ENCODE measurements at places on chromosomes 4 and X.

- DNase-seq = no peak
Measured at GRCh38 chrX:100353326-100353725, 56.7 kb downstream of the PCDH19 start.

DNA sequence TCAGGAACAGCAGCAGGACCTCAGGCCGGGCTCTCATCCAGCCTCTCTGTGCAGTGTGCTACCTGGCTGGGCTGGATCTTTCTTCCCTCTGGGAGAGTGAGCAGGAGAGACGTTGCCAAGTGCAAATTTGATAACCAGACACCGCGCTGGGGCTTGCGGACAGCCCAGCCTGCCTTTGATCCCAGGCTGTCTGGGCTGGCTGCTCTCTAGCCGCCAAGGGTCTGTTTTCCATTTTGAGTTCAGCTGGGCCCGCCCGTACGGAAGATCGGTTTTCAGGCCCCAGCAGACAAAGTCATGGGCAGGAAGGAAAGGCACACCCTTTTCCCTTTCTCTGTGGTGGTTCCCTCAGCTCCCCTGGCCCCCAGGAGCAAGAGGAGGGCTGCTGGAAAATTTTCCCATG, 90.2 kb downstream of the CPZ start:
- DNase-seq = no peak

- DNase-seq = no peak
Measured at GRCh38 chrX:150886381-150886780, 12.1 kb downstream of the CD99L2 start.

DNA sequence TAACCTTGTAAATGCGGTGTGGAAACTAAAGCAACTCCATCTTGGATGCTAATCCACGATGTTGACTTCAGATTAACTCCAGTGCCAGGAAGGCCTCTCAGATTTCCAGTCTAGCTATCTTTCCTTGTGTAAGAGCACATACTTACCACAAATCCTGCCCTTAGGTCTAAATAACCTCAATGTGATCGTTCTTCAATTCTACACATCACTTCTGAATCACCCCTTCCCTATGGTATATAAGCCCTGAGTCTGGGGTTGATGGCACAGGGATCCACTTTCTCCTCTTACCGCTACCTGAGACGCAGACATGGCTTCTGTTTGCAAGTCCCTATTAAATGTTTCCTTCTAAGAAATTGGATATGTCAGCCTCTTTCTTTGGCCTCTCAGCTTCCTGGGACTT, 17.5 kb upstream of the ZNF41 start:
- no peak for DNase-seq

GRCh38 chr4:79561751-79562150, 153.7 kb upstream of the GK2 start:
- no peak for DNase-seq

- DNase-seq = no peak
Measured at GRCh38 chrX:68650491-68650890, 3.0 kb downstream of the STARD8 start.

Measured in effector memory CD8-positive, alpha-beta T cell (primary cell).